ENCODE measurements at places on chromosomes 12 and 14.

GRCh38 chr14:36773136-36773540 is 111.5 kb downstream of the PAX9 start:
- DNase-seq = no peak

DNA sequence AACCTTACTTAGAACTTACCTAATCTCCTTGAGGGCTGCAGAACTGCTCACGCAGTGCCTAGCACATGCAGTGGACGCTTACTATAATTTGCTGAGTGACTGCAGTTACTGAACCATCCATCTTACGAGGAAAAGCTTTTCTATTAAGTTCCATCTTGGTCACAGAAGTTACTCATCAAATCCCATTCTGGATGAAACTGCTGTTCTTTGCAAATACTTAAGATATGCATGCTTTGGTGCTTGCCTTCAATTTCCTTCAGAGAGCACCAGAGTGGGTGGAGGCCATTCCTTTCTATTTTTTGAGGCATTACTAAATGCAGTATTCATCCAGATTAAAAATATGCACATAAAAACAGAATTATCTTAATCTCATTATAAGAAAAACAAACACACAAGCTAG is 17.7 kb upstream of the PELI2 start:
- no peak for DNase-seq

DNA sequence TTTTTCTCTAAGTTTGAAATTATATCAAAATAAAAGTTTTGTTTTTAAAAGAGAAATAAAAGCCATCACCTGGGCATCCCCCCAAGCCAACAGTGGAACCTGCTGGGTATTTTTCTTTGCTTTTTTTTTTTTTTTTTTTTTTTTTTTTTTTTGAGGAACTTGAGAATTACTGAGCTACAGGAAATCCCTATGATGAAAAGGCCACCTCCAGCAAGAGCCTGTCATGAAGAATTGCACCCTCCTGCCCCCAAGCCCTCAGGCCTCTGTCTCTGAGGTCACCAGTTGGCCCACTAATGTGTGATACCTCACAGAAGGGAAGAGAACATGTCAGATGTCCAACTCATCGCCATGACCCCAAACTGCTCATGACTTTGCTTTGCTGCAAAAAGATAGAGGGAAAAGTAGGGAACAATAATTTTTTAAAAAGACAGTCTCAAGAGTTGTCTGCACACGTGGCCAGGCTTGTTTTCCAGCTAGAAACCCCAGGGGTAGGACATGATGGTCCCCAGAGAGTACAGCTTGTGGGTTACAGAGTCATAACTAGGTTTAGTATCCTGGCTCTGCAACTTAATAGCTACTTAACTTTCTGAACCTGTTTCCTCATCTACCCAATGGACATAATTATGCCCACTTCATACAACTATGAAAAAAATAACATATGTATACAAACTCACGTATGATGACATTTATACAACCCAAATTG is 124.3 kb upstream of the EGLN3 start:
- DNase-seq = no peak

GRCh38 chr14:24483604-24484252 is 24.3 kb downstream of the CMA1 start:
- no peak for DNase-seq

DNA sequence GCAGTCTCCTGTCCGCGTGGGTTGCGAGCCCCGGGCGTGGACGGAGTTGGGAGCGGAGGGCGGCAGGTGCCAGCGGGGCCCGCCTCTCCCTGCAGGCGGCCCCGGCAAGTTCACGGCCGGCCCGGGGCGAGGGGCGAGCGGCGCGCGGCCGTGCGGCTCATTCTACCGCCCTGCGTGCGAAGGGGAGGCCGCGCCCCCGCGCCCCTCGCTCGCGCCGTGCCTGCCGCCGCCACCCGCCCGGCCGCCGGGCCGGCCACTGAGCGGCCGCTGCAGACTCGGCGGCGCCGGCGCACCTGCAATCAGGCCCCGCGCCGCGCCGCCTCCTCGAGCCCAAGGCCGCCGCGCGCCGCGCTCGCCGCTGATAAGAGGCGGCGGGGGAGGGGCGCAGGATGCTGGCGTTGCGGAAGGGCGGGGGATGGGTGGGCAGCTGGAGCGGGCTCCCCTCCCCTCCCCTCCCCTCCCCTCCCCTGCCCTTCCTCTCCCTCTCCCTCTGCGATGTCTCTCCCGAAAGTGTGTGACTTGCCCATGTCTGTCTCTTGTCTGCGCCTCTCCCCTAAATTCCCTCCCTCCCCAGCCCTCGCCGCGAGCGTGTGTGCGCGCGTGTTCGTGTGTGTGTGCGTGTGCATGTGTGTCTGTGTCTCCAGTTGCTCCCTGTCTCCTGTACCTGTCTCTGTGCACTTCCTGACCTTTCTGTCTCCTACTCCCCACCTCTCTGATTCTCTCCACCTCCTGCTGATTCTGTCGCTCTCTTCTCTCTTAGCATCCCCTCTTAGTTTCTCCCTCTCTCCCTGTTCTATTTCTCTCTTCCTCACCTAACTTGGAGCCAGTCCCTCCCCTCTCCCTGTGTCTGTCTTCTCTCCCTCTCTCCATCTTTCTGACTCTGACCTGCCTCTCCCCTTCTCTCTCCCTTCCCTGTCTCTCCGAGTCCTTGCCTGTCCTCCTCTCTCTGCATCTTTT is 768.1 kb upstream of the TBX3 start:
- DNase-seq = no peak

DNA sequence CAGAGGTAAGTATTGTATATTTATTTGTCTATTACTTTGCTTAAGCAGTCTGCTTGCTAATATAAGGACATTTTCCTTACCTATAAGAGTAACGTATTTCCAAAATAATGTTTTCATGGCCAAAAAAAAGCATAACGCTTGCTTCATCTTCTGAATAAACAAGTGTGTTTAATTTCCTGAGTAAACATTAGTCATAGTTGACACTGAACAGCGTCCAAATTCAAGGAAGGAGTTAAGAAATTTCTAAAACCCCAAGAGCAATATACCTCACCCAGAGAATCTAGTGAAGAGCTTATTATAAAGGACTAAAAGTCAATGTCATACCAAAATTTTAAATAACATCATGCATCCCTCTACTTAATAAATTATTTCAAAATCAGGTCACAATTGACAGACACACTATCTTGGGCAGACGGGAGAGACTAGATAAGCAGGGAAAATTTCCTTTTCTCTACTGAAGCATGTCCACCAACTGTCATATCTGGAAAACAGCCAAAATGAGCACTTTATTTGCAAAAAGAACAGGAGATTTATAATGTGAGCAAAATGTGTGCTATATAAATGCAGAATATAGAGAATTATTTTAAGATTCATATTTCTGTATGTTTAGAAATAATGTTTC is 25.1 kb downstream of the ANKS1B start:
- no peak for DNase-seq

DNA sequence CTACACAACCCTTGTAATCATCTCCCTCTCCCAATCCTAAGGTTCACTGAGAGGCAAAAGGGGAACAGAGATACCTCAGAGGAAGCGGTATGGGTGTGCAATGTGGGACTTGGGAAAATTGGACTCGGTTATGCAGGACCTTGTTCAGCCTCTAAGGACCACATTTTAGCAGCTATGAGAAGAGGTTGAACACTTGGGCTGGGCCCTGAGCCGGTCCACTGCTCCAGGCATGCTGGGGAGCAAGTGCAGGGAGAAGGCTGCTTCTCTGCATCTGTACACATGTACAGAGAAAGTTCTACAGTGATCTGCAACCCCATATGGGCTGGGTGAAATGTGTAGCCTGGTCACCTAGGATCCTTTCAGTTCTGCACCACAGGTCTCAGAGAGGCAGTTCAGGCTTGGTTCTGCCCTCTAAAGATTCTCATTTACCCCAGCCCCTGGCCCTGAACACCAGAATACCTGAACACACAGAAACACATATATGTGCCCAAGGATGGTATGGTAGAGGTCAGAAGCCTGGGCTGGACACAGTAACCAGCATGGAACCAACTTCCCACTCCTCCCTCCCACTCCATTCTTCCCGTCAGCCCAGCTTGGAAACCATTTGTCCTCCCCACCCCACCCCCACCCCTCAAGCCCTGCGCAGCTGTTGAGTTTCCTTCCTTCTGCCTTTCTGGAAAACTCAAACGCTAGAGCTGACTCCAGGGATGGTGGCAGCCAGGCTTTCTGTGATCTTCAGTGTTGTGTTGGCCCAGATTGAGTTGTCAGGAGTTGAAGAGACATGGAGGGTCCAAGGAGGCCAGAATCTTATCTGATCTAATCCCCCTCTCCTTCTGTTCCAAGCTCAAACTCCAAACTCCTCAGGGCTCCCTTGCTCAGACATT is 10.4 kb downstream of the HOXC5 start:
- no peak for DNase-seq

DNA sequence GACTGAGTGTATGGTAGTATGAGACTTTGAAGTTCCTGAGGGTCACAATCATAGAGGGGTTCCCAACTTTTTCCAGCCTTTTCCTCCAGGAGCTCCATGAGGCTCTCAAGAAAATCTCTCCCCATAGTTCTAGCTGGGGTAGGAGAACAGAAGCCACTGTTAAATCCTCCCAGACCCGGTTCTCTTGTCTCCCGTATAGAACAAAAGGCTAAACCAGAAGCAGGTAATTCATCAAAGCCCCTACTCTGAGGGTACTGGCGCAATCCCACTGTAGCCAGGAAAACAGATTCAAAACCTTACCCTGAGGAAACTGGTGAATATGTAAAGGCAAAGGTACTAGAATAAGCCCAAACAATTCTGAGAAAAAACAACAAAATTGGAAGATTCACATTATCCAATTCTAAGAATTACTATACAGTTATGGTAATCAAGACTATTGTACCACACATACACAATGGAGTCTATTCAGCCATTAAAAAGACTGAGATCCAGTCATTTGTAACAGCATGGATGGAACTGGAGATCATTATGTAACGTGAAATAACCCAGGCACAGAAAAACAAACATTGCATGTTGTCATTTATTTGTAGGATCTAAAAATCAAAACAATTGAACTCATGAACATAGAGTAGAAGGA is 20.5 kb downstream of the OR8S1 start:
- no peak for DNase-seq

GRCh38 chr14:74360163-74360562 is 11.9 kb downstream of the VRTN start:
- DNase-seq = no peak

DNA sequence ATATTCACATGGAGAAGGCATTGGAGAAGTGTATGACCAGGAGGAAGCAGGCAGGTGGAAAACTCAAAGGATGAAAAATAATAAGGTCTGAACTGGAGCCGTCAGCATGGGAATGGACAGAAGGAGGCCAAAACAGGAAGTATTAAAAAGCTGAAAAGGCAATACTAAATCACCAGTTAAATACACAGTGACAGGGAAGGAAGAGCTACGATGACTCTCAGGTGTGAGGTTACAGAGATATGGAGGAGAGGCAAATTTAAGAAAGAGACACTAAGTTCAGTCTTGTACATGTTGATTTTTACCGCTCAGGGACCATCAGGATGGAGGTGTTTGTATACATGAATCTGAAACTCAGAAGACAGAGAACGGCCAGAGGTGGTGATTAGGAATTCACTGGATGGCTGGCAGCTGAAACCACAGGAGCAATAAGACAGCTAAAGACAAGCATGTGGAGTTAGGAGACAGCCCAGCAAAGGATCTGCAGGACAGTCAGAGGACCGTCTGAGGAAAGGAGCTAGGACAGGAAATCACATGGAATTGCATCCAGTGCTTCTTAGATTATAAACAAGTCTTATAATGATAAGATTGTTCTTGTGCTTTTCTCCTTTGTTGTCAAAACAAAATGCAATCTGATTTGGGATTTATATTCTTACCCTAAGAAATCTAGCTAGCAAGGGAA is 33.9 kb upstream of the CDKN3 start:
- no peak for DNase-seq

DNA sequence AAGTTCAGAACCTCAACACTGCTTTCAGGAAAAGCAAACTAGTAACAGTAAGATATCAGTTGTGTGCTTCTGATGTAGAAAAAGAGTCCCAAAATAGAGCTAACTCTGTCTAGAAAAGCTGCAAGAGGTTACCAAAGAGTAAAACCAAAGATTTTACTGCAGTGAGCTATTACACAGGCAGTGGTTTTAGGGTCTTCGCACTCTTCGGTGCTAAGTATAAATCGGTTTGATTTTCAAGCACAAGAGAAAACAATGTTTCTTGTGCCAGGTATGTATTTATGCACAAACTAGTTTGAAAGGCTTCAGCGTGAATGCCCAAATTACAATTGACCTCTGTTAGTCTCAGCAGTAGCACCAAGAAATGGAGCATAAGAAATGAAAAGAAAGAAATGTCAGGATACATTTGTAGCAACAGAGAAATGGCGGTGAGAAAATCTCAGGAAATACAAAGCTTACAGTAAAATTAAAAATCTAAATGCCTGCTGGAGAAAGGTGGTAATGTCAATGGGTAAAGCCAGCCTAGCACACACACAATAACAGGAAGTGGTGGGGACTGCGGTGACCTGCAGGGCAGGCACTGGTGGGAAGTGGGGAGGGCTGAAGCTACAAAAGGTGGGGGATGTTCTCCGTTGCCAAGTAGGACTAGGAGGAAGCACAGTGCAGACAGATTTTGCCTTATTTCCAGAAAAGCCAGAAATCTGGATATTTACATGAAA is 18.0 kb upstream of the DYRK2 start:
- DNase-seq = no peak

- no peak for DNase-seq
These were observed 185.8 kb downstream of the STXBP6 start for GRCh38 chr14:24863968-24864684.

DNA sequence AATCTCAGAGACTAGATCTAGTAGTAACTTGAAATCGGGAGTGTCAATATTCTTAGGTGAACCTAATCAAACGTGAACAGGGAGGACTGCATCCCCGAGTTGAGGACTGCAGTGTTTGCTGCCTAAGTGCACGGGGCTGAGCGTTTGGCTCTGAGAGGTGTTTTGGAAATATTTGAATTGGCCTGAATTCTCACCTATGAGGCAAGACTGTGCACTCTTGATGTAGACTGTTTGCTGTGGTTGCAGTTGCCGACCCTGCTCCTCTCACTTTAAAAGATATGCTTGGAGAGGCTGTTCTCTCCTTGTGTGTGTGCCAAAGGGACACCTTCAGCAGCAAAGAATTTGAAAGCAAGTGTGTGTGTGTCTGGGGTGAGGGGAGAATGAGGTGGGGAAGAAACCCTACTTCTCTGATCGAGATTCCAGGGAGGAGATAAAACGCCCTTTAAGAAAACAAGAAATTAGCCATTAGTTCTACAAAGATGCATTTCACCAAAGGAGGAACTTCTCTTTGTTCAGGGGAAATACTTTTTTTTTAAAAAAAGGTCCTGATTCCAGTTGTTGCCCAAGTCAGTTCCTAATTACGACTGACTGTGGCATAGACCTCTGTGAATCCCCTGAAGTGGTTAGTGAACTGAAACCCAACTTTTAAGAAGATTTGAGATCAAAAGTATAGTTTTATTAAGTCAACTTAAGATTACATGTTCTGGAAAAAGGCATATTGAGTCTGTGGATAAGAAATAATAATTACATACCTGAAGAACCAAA is 106.6 kb downstream of the DYRK2 start:
- no peak for DNase-seq

- no peak for DNase-seq
These were observed 114.0 kb downstream of the SLC38A4 start for GRCh38 chr12:46711756-46712155.

GRCh38 chr14:78232231-78233000 is 62.2 kb downstream of the NRXN3 start:
- DNase-seq = no peak

- no peak for DNase-seq
These were observed 172.5 kb upstream of the FOXN3 start for GRCh38 chr14:89589400-89590118.
